ENCODE measurements at places on chromosomes 1 and 21.

DNA sequence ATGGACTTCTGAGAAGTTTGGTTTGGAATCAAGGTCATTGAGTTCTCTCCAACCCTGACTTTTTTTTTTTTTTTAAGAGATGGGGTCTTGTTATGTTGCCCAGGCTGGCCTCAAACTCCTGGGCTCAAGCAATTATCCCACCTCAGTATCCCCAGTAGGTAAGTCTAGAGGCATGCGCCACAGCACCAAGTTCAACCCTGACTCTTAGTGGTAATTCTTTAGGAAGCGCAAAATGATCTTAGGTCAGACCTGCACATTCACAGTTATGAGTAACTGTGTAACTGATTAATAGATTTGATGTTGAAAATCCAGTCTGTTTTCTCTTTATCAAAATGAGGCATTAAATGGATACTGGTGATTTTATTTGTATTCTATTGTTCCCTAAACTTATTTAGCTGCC, 95.9 kb downstream of the GREM2 start:
- DNase-seq = no peak

- no peak for DNase-seq
Measured at GRCh38 chr1:172292840-172293239, 127.6 kb upstream of the C1orf105 start.

GRCh38 chr1:80218112-80218511, 1211.6 kb upstream of the ADGRL4 start:
- no peak for DNase-seq

DNA sequence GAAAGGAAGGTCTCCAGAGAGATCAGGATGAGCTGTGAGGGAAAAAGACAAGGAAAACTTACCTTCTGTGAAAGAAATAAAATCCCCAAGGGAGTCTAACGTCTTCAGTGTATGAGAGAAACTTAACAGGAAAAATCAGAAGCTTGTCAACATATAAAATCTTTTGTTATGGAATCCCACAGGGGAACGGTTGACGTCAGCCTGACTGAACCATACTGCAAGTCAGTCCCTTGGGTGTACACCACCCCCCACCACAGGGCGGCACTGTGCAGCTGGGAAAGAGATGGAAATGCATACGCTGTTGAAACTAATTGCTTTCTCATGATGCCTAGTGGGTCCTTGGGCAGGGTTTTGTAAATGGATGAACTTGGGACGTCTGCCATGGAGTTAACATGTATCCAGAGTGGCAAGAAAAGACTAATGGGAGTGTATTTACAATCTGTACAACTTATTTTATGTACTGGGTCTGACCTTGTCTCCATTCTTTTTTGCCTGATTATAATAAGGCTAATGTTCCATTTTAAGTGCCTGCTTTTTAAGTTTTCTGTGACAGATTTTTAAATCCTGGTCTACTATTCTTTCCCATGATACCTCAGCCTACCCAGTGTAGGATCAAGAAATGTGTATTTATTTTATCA, 22.7 kb downstream of the UTP25 start:
- no peak for DNase-seq

DNA sequence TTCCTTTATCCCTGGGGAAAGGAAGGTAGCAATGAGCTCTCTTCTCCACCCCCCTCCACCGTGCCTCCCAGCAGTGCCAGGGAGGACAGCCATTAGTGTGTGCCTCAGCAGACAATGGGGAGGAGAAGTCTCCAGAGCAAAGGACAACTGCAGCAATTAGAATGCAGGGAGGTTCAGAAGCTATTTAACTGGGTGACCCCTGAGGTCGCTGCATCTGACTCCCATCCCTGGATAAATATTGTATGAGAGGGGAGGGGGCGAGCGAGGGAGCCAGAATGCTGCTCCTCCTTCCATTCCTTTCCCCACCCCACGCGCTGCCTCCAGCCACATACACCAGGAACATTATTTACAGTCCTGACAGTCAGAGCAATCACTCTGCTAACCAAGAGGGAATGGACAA, 59.0 kb downstream of the ERI3 start:
- DNase-seq = no peak

- no peak for DNase-seq
Measured at GRCh38 chr1:242189591-242189990, 190.7 kb upstream of the MAP1LC3C start.

DNA sequence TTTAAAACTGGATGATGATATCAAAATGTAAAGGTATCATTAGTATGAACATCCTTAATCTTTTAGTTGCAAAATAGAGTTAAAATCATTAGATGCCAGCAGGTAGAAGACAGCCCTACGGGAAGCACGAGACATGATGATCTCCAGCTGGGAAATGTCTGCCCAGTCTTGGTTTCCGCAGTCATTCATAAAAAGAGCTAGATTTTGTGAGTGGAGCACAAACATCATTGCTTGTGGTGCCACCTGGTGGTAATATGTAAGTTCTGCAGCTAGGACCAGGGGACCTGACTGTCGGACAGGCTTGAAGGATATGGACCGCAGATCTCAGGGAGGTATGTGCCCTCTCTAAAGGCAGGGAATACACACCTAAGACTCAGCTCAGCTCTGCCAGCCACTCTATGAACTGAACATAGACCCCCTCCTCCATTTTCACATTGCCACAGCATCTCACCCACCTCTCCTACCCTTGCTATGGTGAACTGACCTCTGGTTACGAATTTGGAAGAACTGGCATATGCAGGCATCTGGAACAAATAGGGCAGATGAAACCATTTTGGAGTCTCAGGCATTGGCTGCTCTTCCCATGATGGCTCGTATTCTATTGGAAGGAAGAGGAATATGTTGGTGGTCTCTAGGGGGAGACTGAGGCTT, 9.2 kb downstream of the FCMR start:
- no peak for DNase-seq
